CD4-positive, alpha-beta T cell treated with Interferon alpha-2 for 1 hour (primary cell): ENCODE measurements at places on chromosomes 6 and 20.

GRCh38 chr6:1611322-1611571 is 1.5 kb downstream of the FOXC1 start:
- DNase-seq, result no peak

DNA sequence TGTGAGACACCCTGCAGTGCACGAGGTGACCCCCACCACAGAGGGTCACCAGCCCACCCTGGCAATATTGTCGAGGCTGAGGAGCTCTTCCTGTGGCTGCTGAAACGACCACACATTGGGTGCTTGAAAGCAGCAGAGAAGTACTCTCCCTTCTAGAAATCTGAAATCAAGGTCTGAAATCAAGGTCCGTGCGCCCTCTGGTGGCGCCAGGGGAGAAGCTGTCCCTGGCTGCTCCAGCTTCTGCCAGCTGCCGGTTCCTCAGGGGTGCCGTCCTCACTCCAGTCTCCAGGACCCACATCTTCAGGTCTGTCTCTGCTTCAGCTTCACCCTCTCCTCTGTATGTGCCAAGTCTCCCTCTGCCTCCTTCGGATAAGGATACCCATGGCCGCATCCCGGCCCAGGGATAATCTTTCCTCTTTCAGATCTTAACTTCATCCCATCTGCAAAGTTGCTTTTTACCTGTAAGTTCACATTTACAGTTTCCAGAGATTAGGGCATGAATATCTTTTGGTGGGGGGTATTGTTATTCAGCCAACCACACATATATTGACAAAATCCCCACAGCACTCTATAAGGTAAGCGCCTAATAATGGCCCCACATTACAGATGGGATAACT is 108.3 kb upstream of the PHACTR3 start:
- peak; percentile 56 for DNase-seq

- DNase-seq, result no peak
Observed at GRCh38 chr6:134707342-134708031, 242.4 kb downstream of the ALDH8A1 start.

- DNase-seq, result no peak
Observed at GRCh38 chr20:64228751-64229506, 26.6 kb upstream of the PCMTD2 start.

- DNase-seq, result no peak
Observed at GRCh38 chr20:34709831-34710567, 5.9 kb downstream of the TP53INP2 start.

GRCh38 chr6:40953486-40953885 is 85.5 kb downstream of the UNC5CL start:
- no peak for DNase-seq

GRCh38 chr6:142944124-142945048 is 590 bp downstream of the HIVEP2 start:
- peak; percentile 97 for DNase-seq

- DNase-seq, result no peak
Observed at GRCh38 chr6:157530126-157530525, 149.1 kb downstream of the ZDHHC14 start.

GRCh38 chr20:9172851-9173250 is 104.0 kb downstream of the PLCB4 start:
- DNase-seq, result no peak

DNA sequence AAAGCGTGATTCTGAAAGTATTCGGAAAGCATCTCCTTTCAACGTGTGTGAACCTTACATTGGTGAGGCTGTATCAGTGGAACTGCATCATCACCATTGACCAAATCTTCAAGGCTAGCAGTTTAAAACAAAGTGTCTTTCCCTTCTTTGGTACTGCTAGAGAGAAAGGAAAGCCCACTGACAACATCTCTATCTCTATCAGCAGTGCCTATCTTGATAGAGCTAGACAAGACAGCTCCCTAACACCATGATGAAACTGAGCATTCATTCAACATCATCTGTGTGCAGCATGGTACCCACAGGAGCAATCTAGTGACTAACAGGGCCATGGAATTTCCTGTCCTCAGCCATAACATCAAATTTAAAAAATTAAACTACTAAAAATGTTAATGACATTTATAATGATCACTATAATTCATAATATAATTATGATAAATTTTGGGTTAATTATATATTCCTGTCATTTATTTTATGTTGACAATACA is 31.5 kb upstream of the EDN1 start:
- DNase-seq, result no peak

- DNase-seq, result no peak
Observed at GRCh38 chr6:53524455-53524815, 20.5 kb downstream of the GCLC start.

GRCh38 chr6:159595173-159595572 is 97.9 kb downstream of the SOD2 start:
- no peak for DNase-seq

DNA sequence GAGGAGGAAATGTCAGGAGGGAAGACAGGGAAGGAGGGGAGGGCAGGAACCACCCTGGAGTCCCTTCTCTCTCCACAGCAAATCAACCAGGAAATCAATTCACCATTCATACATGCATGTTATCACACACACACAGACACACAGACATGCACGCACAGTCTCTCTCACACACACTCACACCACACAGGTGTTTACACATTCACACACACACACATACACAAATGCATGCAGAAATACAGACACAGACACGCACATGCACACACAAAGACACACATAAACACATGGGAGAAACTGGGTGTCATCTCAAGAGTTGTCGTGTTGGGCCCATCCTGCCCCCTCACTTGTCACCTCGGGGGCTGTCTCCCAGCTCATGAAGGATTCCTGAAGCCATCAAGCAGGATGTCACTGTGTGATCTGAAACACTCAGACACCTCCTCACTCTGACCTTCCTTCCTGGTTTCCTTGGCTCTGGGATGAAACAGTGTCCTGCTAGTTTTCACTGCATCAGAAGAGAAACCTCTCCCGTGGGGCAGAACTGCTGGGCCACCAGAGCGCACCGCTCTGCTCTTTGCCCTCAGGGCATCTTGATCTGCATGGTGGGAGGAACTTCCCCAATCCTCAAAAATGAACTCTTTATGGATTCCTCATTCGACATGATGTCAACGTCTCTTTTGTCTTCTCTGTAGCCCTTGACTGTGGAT is 9.2 kb downstream of the RAET1G start:
- DNase-seq, result no peak

- DNase-seq, result no peak
Observed at GRCh38 chr6:99780556-99780885, 173.9 kb downstream of the PRDM13 start.

DNA sequence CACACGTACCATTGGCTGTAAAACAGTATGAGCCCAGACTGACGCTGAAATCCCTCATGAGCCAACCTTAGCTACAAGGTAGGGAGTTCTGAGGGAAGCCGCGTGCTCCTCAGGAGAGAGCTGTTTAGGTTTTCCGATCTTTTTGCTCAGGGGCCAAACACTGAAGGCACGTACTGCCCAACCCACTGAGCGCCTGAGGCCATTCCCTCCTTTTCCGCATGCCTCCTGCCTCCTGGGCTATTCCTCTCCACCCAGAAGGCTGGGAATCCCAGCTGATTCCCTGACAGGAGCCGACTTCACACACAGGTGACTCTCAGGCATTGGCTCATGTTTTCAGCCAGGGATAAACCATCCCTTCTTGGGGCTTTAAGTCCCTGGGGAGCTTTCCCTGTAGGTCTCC is 5.4 kb upstream of the FAM83D start:
- DNase-seq, result no peak

DNA sequence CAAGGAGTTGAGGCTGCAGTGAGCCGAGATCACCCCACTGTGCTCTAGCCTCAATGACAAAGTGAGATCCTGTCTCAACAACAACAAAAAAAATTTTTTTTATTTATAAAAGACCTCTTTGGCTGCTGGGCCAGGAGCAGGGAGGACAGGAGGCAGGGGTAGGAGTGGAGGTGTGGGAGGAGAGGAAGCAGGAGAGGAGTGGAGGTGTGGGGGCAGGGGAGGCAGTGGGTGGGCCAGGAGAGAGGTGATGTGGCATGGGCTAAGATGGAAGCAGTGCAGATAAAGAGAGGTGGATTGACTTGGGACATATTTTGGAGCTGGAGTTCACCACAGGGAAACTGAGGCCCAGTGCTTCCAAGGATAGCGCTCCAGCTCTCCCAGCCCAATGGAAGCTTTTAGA is 13.4 kb upstream of the CSNK2A1 start:
- no peak for DNase-seq

GRCh38 chr6:42045538-42046460 is 4.5 kb upstream of the TAF8 start:
- DNase-seq, result peak; percentile 79

DNA sequence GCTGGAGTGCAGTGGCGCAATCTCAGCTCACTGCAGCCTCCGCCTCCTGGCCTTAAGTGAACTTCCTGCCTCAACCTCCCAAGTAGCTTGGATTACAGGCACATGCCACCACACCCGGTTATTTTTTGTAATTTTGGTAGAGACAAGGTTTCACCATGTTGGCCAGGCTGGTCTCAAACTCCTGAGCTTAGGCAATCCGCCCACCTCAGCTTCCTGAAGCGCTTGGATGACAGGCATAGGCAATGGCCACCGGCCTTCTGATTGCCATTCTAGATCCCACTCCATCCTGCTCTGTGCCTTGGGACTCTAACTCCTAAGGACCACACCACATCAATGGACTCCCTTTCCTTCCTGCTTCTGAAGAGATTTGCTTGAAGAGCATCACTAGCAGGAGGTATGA is 60.6 kb downstream of the SEL1L2 start:
- DNase-seq, result no peak

GRCh38 chr6:164086076-164086887 is 671.8 kb downstream of the QKI start:
- DNase-seq, result peak; percentile 16

DNA sequence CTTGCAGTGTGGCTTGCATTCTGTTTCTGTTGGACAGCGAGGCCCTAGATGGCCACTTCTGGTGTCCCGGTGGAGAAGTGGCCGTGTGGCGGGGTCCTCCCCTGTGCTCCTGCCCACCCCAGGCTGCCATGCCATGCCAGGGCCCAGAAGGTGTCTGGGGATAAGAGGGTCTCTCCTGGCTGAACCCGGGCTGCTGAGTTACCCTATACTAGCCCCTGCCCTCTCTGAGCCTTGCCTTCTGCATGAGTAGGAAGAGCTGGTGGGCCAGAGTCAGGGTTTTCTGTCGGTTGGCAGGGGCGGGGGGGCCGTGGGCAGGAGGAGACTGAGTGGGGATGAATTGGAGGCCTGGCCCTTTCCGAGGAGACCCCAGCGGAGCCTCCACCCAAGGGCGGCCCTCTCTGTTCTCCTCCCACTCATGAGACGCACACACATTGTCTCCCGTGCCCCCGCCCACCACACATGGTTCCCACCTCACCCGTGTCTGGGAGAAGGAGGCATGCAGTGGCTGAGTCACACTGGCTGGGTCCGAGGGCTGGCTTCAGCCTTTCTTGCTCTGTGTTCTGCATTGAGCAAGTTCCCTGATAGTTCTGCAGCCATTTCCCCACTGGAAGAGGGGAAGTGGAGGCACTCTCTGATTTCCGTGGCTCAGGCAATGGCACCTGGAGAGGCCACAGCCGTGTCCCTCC is 24.6 kb downstream of the VSTM2L start:
- no peak for DNase-seq

DNA sequence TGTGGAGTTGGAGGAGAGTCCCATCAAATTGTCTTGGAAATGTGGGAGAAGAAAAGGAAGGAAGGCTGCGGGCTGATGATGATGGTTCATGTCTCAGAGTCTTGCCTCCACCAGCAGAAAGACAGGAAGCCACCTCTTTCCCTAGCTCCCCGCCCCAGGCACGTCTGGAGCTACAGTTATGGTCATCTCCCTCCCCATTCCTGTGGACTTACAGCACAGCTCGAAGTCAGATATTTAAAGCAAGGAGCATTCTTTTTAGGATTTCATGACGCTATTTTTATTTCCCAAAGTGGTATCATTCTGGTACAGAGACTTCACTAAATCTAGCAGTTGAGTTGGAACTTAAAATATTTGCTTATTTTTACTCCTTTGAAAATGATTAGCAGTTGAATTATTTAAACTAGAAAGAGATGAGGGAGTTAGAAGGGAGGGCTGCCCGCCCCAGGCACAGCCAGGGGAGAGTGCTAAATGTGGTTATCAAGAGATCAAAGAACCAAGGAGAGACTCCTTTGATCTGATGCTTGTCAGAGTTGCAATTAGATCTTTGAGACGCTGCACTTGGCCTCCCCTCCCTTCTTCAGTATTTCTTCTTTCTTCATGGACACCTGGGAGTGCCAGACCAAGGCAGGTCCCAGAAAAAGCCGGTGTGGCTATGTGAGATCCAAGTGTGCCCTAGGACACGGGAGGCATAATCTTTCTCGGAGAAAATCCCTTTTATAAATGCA is 199.9 kb upstream of the SOX4 start:
- no peak for DNase-seq

DNA sequence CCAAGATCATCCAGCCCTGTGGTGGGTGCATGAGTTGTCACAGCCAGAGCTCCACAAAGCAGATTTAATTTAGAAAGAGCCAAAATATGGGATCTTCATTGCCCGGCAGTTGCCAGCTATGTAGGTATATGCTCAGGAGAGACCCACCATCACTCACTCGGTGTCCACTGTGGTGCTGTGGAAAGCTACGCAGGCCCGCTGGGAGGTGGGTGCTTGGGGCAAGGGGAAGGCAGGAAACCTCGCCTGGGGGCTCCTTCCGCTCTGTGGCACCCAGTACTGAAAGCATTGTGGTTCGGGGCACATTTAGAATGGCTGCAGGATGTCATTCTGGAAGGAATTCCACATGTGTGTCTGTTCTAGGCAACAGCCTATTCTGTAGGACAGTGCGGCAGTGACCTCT is 259.9 kb downstream of the TAF4 start:
- DNase-seq, result no peak

GRCh38 chr6:86331919-86332318 is 605.4 kb upstream of the HTR1E start:
- DNase-seq, result no peak

- no peak for DNase-seq
Observed at GRCh38 chr20:58718729-58719128, 26.1 kb downstream of the NPEPL1 start.

GRCh38 chr6:14422061-14422460 is 304.5 kb downstream of the CD83 start:
- no peak for DNase-seq

DNA sequence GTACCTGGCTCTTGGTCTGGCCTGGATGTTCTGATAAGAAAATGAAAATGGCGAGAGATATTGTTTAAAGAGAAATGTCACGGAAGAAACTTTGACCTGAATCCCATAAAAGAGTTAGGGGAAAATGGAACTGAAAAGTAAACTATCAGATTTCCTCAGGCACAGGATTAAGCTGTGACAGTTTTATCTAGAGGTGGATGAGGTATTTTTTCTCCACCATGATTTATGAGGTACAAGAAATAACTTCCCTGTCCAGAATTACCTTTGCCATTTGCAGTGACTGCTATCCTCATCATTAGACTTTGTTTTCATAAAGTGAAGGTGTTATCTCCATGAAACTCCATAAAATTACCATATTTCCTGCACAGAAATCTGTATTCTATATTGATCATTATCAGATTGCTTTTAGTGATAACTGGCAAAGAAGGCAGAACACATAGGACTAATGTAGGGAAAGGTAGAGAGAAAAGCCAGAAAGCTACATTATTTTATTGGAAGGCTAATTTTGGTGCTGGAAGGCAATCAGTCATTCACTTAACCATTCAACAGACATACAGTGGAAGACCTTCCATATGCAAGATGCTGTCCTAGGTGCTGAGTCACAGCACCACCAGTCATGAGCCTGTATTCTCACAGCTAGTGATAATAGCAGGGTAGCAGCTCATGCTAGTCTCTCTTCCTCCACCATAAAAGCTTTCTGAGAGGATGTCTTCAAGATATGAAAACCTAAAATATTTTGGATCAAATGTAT is 427.3 kb upstream of the CITED2 start:
- no peak for DNase-seq

- DNase-seq, result no peak
Observed at GRCh38 chr20:61978491-61978890, 87.2 kb downstream of the TAF4 start.
